ENCODE measurements at places on chromosomes 16 and 17.

DNA sequence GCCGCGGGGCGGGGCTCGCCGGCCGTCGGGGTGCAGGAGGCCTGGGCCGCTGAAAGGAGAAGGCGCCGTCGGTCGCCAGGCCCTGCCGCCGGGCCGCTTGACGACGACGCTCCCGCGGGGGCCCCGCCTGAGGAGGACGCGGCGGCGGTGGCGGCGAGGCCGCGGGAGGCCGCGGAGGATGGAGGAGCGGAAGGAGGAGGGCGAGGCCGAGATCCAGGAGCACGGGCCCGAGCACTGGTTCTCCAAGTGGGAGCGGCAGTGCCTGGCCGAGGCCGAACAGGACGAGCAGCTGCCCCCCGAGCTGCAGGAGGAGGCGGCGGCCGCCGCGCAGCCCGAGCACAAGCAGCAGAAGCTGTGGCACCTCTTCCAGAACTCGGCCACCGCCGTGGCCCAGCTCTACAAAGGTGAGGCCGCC lies 430 bp downstream of the HAPSTR1 start:
- peak; percentile 62 for DNase-seq

- DNase-seq: no peak
Measured at GRCh38 chr17:32803544-32803943, 73.4 kb downstream of the MYO1D start.

DNA sequence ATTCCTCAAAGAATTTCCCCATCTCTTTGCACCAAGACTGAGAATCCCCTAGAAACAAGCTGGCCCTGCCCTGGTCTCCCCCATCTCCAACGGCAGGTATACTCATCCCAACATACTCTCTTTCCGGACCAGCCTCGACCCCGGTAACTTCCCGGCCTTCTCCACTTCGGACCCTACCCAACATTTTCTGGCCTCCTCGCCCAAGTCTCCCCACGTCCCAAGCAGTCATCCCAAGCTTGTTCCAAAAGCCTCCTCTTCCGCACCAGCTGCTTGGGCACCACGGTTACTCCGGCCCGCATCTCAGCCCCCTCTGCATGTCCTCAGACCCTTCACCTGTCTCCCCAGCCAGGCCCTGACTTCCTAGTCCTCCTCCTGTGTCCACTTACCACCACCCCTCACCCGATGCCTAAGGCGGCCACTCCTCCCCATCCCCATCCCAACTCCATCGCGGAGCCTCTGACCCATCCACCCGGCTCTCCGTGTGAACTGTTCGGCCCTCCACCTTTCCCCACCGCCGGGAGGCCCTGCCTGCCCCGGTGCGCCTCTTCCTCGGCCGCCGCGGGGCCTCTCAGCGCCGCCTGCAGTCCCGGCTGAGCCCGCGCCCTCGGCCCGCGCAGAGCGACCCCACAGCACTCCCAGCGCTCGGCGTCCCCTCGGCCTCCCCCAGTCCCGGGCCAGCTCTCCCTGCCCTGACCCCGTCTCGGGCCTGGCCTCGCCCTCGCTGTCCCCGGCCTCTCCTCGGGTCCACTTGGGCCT lies 994 bp downstream of the PITPNA start:
- DNase-seq: no peak

DNA sequence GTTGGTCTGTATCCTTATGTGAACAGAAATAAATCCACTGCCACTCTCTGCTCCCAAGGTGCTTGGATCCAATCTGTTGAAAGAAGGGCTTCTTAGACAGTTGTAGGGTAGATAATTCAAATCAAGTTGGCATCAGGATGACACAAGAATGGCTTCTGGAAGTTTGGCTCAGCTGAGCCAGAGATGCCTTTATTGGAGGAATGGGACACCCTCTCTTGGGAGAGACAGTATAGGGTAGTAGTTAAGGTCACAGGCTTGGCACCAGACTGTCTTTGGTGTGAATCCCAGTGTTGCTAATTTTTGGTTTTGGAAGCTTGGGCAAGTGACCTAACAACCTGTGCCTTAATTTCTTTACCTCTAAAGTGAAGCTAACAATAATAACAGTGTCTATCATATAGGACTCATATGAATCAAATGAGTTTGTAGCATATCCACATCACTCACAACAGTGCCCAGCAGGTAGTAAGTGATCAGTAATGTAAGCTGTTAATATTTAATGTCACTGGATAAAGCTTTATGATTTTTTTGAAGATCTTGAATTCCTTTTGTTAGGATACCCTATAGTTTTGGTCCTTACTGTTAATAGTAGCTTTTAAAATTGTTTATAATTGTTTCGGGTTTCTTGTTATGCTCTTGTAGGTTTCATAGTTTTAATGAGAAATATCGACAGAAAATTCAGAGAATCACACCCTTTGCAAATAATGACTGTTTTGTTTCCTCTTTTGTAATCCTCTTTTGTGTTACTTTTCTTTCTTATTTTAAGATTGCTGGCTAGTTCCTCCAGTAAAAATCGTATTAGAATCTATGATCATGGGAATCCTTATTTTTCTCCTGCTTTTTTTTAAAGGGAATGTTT lies 19.1 kb downstream of the ZNRF1 start:
- DNase-seq: no peak

DNA sequence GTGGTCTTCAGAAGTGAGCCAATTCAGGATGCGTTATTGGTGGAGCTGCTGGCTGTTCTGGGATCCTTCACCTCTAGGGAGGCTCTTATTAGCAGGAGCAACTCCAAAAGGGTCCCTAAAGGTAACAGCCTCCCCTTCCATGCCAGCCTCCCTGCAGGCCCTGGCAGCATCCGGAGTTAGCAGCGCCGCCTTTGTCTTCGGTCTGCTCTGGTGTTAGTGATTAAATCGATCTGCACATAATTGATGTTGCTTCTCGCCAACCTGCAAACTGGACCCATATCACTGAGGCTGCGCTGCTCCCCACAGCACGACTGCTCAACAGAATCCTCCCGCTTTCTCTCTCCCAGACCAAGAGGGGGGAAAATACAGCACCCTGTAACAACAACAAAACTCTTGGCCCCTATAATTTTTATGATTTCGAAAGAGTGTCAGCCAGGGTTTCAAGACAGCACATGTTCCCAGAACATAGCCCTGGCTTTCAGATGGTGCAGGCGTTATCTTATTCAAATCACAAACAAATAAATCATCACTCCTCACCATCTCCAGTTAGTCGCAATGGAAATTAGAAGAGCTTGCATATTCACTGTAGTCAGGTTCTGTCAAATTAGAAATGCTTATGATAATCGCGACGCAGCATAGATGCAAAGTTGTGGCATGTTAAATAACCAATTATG lies 76.0 kb downstream of the IRX3 start:
- DNase-seq: no peak

GRCh38 chr17:7592422-7593021 lies 2.6 kb upstream of the SOX15 start:
- DNase-seq: no peak

- peak; percentile 95 for DNase-seq
Measured at GRCh38 chr17:76540381-76541300, 797 bp downstream of the PRCD start.

GRCh38 chr17:51640108-51640622 lies 379.8 kb downstream of the UTP18 start:
- DNase-seq: no peak

GRCh38 chr17:32155896-32156295 lies 13.6 kb downstream of the RHOT1 start:
- no peak for DNase-seq

- DNase-seq: no peak
Measured at GRCh38 chr17:1515640-1516387, 598 bp downstream of the INPP5K start.

DNA sequence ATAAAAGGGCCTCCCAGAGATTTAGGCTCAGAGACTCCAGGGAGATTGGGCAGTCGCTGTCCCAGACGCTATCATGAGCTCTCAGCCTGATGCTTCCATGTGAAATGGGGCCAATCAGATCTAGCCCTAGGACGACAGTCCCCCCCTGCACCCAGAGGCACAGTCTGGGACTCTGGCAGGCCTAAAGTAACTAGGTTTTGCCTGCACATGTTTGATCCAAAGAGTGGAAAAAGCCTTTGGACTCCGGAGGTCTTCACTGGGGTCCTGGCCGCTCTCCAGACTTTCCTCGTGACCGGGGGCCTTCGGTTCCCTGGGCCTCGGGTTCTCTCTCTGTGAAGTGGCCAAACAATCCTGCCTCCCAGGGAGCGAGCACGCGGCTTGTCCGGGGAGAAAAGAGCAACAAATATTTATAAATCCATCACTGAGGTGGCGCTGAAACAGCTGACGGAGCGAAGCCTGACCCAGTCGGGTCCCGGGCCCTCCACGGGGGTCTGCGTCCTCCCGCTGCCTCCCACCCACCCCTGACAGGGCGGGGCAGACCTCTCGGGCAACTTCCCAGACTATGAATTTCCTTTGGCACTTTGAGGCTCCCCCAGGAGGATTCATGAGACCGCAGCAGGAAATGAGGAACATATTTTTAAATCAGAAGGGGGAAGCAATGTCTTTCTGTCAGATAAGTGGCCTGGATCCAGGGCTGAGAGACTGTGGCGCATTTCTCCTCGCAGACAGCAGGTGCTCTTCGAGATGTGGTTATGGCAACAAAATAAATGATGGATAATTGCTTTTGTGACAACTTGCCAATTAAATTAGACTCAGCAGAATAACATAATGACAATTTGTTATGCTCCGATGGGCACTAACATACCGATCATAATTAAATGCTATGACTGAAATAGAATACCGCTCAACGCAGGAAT lies 38.9 kb downstream of the MRPS23 start:
- DNase-seq: no peak

- no peak for DNase-seq
Measured at GRCh38 chr16:84572096-84572495, 45.8 kb downstream of the COTL1 start.

GRCh38 chr16:2450535-2450934 lies 9.4 kb upstream of the TEDC2 start:
- peak; percentile 38 for DNase-seq

- DNase-seq: no peak
Measured at GRCh38 chr17:71068408-71068750, 899.0 kb downstream of the KCNJ2 start.

GRCh38 chr17:38605841-38606645 lies at the start of gene SRCIN1:
Gene SRCIN1 (minus strand): TSS chr17:38605952. CDS start chr17:38605705, 247 bp downstream.
- peak; percentile 40 for DNase-seq

DNA sequence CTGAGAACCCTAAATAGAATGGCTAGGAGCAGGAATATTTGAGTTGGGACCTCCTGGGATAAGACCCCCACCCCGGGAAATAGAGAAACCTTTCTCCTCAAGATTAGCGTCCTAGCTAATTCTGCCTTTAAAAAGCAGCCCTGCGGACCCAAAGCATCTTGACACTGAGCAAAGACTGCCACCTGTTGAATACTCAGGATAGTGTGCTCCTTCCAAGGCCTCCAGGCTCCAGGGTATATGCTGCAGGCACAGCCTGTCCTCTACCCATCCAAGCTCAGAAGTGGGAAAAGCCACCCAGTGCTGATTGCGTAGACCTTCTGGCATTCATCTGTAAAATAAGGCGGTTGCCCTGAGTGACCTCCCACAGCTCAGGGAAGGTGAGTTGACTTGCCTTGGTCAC lies 456.2 kb upstream of the DYNLRB2 start:
- peak; percentile 8 for DNase-seq

DNA sequence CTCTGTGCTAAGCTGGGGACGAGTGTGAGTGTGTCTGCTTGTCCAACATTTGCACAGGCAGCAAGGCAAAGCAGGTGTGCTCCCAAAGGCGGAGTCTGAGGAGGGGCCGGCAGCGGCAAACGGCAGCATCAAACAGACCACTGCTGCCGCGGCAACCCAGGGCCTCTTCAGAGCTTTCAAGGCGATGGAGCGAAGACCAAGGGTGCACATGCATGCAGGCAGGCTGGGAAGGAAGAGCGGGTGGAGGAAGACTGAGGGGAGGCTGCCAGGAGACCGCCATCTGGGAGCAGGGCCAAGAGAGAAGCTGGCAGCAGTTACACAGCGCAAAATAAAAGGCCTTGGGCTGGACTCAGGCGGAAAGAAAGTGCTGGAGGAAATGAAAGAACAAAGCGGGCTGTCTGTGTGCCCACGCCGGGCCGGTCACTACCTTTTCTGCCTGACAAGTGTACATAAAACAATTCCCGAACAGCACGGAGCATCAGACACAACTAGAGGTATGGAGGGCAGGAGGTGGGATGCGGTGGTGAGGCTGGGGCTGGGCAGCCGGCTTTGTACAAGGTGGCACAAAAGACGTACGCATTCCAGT lies 8.5 kb downstream of the TIMM22 start:
- peak; percentile 87 for DNase-seq

DNA sequence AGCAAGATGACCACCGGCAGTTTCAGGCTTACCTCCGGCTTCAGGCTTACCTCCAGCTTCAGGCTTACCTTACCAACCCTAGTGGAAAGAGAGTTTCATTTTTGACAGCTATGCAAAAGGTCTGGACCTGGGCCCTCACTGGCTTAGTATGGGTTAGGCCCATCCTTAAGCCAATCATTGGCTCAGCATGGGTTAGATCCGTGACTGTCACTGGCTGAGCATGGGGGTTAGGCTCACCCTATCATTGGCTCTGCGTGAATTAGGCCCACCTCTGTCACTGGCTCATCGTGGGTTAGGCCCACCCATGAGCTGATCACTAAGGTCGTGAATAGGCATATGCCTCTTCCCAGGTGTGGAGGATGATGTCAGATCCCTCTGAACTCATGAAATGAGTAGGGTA lies 8.1 kb downstream of the NDE1 start:
- no peak for DNase-seq

GRCh38 chr17:57517632-57518456 lies 227.3 kb downstream of the CCDC182 start:
- no peak for DNase-seq

- no peak for DNase-seq
Measured at GRCh38 chr16:46911650-46912049, 27.5 kb downstream of the GPT2 start.

DNA sequence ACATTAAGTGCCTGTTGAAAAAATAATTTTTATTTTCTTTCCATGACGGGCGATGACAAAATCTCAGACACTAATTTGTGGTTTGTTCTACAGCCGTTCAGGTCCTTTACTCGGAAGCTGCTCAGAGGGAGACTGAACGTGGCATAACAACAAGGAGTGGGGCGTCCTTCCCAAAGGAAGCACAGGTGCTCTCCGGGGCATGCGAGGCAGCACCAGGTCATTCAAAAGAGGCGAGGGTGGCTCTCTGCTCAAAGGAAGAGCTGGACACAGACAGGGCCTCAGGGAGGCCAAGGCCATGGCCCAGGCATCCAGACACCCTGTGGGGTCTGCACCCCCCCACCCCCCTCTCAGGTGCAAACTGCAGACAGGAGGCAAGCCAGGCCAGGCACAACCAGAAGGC lies 16.2 kb downstream of the UNKL start:
- DNase-seq: no peak

- no peak for DNase-seq
Measured at GRCh38 chr17:64974750-64975317, 55.6 kb upstream of the LRRC37A3 start.
